ENCODE measurements at places on chromosomes 13 and 19.

DNA sequence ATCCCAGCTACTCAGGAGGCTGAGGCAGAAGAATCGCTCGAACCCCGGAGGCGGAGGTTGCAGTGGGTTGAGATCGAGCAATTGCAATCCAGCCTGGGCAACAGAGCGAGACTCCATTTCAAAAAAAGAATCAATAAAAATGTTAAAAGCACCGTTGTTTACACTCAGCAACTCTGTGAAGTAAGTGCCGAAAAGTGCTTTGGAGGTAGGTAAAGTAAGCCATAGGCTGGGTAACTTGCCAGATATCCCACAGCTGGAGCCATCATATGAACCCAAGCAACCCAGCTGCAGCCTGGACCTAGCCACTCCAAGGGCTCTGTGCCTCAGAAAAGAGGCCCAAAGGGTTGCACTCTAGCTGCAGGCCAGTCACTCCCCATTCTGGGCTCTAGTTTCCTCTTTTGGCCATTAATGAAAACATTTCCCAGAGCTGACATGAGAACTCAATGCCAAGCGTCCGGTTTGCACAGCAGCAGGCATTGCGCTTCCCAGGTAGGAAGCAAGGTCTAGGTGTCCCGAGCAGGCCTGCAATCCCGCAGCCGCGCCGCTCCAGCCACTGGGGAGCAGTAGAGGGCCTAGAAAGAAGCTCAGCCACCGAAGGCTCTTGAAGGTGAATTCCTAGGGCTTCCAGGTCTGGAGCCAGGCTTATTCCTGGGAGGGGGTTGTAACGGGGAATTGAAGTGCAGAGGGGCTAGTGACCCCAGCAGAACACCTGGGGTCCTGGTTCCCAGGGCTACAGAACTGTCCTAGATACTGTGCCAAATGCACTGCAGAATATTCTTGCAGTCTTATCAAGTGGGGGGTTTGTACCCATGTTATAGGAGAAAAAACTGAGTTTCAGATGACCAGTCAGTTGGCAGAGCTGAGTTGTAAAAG lies 4.1 kb upstream of the CD79A start:
- no peak for DNase-seq

DNA sequence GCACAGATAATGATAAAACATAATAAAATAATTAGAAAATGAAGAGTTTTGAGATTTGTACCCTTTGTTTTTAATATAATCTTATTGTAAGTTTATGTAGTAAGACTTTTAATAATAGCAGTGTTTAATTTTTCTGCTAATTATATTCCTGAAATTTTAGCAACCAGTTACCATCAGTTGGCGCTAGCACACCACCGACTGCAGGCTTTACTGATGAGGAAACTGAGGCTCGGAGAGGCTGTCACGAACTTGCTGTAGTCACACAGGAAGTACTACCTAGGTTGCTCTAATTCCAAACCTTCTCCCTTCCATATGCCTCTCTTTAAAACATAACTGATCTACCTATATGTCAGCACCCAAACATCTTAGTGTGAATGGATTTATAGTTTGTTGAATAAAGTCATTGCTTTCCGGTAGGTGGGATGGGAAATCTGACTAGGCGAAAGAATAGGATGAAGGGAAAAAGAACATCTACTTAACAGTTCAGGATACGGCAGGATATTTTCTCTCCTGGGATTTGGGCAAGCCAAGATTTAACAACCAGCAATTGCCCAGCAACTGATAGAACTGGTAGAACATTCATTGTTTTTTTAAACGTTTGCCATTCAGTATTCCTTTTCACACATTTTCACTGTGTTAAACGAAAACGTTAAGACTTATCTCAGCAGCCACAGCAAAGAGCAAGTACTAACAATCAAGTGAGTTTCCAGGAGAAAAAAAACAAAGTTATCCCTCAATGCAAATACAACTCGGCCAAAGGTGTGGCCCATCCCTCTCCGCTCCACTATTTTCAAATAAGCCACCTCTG lies 822 bp upstream of the RFXAP start:
- no peak for DNase-seq

- peak; percentile 94 for DNase-seq
These were observed 7.4 kb upstream of the ESD start for GRCh38 chr13:46804391-46804815.

DNA sequence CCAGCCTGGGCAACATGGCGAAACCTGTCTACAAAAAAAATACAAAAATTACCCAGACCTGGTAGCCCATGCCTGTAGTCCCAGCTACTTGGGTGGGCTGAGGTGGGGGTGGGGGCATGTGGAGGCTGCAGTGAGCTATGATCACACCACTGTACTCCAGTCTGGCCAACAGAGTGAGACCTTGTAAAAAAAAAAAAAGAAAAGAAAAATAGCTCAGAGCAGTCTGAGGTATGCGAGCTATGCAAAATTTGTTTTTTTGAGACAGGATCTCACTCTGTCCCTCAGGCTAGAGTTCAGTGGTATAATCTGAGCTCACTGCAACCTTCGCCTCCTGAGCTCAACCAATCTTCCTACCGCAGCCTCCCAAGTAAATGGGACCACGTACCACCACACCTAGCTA lies 7.1 kb upstream of the TOMM40 start:
- DNase-seq = no peak
